ENCODE measurements at places on chromosomes 6 and 20.
A peak's percentile ranks its signal among the peaks of the same experiment; 100 is the strongest.

GRCh38 chr20:35297155-35297554 lies 4.9 kb upstream of the FAM83C start:
- no peak for DNase-seq

DNA sequence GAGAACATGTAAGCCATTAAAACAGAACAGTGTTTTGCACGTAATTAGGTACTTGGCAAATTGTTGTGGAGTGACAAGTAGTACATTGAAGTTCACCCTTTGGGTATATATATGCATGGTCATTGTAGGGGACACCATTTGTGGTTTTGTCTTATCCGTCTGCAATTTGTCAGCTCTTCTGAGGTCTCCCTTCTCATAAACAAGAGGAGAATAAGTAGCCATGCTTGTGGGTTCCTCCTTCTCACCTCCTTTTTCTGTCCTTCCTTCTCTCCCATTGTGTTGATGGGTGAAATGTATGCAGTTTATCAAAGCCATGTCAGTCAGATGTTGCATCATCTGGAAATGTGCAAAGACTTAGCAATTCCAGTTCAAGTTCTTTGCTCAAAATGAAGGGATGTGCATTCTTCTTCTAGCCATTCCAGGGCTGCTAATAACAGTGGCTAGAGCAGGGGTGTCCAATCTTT lies 70.9 kb downstream of the QKI start:
- no peak for DNase-seq

- DNase-seq = no peak
Measured at GRCh38 chr20:16621435-16622141, 48.3 kb upstream of the KIF16B start.

DNA sequence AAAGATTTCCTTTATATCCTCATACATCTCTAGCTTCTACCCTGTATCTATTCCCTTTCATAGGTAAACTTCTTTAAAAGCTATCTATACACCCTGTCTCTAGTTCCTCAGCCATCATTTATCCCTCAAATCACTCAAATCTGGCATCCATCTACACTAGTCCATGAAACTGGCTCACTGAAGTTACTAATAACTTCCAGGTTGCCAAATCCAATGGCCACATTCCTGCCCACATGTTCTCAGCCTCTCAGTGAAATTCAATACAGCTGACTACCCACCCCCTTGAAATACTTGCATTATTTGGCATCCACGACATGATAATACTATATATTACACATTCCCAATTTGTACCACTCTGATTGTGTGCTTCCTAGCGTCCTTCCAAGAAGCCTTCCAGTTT lies 8.7 kb downstream of the REPS1 start:
- no peak for DNase-seq

DNA sequence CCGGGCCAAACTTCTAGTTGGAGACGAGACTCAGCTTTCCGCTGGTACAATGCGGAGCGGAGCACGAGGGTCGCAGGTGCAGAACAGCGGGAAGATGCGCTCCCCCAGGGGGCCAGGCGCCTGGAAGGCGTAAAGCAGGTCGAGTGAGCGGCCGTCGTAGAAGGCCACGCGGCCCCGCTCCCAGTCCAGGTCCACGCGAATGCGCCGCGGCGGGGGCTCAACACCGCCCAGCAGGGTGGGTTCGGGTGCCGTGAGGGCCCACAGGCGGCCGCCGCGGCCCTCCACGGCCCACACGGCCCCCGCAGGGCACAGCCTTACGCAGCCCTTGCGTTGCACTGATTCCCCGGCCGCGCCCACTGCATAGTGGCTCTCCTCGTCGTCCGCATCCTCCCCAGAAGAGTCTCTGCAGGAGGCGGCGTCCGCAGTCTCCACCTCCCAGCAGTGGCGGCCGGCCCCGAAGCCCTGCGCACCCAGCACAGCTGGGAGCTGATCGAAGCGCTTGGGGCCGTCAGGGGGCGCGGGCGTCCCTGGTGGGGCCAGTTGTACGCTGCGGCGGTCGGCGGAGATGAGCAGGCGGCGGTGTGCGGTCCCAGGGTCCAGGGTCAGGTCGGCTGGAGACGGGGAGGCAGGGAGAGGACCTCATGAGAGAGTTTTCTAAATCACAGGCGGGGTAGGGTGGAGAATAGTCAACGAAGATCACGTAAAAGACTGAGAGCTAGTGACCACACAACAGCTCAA lies 4.3 kb downstream of the PPP1R11 start:
- no peak for DNase-seq

- peak; percentile 43 for DNase-seq
Measured at GRCh38 chr6:53239526-53239925, 90.9 kb upstream of the GCM1 start.

DNA sequence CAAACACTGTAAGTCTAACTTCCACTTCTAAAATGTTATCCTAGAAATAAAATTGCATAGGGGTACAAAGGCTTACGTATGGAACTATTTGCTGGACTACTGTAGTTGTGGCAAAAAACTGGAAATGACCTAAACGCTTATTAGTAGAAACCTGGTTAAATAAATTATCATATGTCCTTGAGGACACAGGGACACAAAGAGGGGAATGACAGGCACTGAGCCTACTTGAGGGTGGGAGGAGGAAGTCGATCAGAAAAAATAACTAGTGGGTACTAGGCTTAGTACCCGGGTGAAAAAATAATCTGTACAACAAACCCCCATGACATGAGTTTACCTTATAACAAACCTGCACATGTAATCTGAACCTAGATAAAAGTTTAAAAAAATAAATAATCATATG lies 28.4 kb downstream of the BCAS1 start:
- DNase-seq = no peak

DNA sequence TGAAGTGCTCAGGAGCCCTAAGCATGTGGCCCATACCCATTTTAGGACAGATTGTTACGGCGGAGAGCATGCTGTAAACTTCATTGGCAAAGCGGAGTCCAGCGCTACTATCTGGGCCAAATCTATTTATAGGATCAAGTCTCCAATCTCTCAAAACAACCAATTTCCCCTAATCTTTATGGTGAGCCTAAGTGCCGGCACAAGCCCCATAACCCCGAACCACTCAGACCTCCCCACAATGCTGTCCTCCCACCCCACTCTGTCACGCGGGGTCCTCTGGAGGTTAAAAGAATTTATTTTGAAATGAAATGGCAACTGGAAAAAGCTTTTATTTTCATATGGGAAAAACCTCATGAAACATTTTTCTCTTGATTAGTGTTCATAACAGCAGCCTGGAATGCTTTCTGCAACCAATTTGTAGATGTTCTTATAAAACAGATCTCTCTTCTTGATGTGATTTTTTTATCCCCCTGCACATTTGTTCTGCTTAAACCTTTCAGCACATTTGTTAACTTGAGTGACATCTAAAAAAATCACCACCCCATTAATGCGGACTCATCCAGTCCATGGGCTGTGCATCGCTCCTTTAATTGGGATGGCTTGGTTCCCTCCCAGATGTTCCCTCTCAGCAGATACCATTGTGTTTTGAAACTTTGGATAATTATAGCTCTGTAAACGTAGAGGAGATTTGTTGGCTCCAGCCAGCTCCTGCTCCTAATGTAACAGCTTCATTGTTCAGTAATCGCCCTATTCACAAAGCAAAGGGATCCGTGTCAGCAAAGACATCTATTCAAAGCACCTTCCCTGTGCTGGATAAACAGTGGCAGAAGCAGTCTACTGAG lies 323.6 kb downstream of the CD83 start:
- no peak for DNase-seq

DNA sequence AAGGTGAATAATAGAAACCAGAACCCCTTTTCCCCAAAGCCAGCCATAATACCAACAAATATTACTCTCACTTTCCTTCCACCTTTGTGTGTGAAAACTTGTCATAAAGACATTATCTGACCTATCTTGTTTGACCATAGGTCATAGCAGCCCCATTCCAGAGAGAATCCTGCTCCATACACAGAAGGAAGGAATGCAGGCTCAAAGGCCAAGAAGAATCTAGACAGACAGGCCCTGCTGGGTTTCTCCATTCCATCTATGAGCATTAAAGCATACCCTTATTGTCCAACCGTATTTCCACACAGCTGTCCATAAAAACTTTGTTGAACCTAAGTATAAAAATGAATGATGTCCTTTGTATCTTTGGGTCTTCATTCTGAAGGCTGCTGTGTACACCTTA lies 40.7 kb upstream of the KCNK5 start:
- no peak for DNase-seq

DNA sequence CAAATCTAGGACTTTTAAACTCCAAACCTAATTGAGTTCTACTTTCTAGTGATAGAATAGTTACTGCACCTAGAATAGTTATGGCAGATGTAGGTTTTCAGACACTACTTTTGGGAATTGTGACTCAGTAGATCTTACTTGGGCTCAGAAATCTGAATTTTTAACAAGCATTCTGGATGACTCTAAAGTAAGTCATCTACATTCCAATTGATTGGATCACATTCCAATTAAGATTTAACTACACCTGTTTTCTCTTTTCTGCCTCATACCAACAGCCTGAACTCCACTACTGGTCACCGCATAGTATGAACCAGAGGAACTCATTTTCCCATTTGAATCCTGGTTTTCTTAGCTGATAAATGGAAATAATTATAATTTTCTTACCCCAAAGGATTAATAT lies 49.5 kb upstream of the TFAP2D start:
- no peak for DNase-seq

- peak; percentile 52 for DNase-seq
Measured at GRCh38 chr6:53290537-53291510, 57.9 kb downstream of the ELOVL5 start.

- DNase-seq = no peak
Measured at GRCh38 chr20:40241596-40242343, 447.3 kb downstream of the MAFB start.

GRCh38 chr6:53544217-53544469 lies 758 bp downstream of the GCLC start:
- DNase-seq = peak; percentile 36

- no peak for DNase-seq
Measured at GRCh38 chr6:32167154-32167760, 2.9 kb downstream of the EGFL8 start.

DNA sequence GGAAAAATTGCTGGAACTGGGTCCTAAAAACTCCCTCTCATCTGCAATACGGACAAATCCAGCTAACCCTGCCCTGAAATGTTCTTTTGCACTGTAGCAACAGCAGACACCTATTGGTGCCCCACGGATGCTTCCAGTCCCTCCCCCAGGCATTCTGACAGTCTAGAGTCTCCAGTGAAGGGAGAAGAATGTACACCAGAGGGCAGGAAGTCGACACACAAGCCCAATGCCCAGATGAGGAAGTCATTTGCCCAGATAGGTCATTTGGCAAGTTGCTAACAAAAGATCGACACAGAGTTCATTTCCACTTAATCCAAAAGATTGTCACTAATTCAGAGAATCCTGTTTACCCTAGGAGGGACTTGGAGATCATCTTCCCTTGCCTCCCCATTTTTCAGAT lies 293.0 kb upstream of the PRDM1 start:
- peak; percentile 30 for DNase-seq

DNA sequence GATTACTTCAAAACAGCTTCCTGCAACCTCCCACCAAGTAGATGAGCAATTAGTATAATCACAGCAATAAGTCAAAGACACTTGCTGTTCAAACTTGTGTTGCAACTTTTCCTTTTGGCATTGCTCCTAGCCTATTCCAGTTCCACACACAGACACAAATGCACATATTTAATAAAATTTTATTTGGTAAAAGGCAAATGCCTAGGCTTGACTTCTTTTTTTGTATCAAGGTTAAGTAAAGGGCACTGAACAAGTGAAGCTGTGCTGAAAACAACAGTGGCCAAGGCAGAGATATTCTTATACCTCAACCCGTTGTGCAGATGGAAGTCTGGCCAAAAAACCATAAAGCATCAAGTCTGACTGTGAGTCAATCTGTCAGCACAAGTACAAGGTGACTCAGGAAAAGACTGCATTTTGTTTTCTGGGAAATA lies 708.4 kb upstream of the CITED2 start:
- no peak for DNase-seq

GRCh38 chr20:12072954-12073264 lies 155.2 kb downstream of the BTBD3 start:
- no peak for DNase-seq

GRCh38 chr20:15899967-15900366 lies 673.3 kb downstream of the KIF16B start:
- no peak for DNase-seq

- no peak for DNase-seq
Measured at GRCh38 chr6:148727104-148727503, 19.7 kb upstream of the UST start.

- DNase-seq = no peak
Measured at GRCh38 chr20:42938441-42939205, 251.1 kb downstream of the PTPRT start.

- DNase-seq = no peak
Measured at GRCh38 chr6:14593286-14593685, 475.7 kb downstream of the CD83 start.

GRCh38 chr20:46375771-46376170 lies 30.6 kb downstream of the ELMO2 start:
- DNase-seq = no peak
